ENCODE measurements at places on chromosomes 1 and 21.
A peak's percentile ranks its signal among the peaks of the same experiment; 100 is the strongest.

DNA sequence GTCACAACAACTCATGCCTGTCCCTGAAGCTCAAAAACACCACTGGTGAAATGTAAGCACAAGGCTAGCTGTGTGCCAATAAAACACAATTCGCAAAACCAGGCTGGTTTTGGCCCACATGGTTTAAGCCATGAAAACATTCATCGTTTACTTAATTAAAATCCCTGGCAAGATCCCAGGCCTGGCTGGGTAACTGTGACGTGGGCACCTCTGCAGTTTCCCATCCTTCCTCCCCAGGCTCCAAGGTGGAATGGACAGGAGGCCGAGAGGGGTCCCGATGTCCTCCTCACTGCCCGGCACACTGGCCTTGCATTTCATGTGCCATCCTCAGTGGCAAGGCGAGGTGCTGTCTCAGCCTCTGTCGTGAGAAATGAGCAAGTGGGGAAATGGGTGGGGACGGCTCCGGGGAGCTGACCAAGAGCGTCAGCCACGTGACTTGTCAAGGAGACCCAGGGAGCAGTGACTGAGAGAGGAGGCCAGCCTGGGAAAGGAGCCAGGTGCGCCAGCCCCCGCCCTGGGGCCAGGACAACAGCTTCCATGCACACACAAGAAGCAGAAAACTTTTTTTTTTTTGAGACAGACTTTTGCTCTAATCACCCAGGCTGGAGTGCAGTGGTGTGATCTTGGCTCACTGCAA, 153.1 kb upstream of the RAB4A start:
- DNase-seq: peak; percentile 41

GRCh38 chr21:45923146-45923545, 58.4 kb upstream of the COL6A1 start:
- DNase-seq: peak; percentile 41

- DNase-seq: no peak
These were observed 60.0 kb upstream of the ROR1 start for GRCh38 chr1:63713627-63714481.

DNA sequence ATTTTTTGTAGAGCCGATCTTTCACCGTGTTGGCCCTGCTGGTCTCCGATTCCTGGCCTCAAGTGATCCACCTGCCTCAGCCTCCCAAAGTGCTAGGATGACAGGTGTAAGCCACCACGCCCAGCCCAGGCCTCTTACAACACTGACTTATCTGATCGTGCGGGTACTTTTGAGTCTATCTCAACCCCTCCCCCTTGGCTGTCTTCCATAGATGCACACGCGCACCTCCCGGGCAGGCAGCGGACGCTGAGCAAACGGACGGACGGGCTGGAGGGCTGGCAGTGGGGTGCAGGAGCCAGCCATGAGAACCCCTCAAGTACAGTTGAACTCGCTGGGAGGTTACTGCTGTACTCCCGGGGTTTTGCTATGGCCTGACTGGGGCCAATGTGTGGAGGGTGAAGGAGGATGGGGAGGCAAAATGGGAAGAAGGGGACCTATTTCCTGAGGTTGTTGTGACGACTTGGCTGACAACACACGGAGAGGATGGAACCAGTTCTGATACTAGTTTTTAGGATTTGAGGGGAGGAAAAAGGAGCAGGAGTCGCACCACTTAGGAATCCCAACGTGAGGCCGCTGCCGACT, 959 bp downstream of the CD58 start:
- no peak for DNase-seq

- DNase-seq: no peak
These were observed 21.0 kb downstream of the SDE2 start for GRCh38 chr1:225977937-225978748.

GRCh38 chr1:10773851-10774614, 22.4 kb downstream of the CASZ1 start:
- DNase-seq: no peak

DNA sequence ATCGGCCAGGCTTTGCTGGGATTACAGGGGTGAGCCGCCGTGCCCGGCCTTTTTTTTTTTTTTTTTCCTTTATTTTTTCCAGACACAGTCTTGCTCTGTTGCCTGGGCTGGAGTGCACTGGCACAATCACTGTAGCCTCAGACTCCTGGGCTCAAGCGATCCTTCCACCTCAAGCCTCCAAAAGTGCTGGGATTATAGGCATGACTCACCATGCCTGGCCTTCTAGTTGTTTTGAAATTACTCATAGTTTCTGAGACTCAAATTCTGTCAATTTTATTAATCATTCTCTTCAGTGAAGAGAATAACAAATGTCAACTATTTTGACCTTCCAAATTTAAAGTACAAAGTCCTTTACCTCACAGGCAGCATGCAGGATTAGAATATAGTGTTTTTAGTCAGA, 374.5 kb downstream of the PLA2G4A start:
- peak; percentile 26 for DNase-seq

GRCh38 chr1:152108882-152109222, 6.4 kb downstream of the TCHH start:
- DNase-seq: no peak

DNA sequence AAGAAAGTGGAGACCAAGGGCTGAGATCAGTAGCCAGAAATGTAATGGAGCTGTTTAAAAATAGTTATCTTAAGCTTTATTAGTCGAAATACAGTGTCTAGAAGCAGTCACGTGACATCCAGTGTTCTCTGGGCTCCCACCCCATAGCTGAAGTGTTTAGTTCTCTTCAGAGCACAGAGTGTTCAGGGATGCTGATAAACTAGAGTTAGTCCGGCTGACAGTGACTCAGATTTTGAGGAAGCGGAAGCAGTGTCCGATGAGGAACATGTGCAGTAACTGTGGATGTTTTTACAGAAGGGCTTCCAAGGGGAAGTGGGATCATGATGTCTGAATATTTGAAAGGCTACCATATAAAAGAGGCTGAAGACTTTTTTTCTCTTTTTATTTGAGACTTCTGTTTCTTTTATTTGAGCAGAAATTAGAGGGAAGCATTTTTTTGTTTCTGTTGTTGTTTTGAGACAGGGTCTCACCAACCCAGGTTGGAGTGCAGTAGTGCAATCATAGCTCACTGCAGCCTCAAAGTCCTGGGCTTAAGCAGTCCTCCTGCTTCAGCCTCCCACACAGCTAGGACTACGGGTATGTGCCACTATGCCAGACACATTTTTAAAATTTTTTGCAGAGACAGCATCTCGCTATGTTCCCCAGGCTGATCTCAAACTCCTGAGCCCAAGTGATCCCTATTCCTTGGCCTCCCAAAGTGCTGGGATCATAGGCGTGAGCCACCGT, 124.2 kb downstream of the GALNT2 start:
- no peak for DNase-seq

- DNase-seq: no peak
These were observed 35.4 kb downstream of the TNFRSF9 start for GRCh38 chr1:7905262-7905661.

DNA sequence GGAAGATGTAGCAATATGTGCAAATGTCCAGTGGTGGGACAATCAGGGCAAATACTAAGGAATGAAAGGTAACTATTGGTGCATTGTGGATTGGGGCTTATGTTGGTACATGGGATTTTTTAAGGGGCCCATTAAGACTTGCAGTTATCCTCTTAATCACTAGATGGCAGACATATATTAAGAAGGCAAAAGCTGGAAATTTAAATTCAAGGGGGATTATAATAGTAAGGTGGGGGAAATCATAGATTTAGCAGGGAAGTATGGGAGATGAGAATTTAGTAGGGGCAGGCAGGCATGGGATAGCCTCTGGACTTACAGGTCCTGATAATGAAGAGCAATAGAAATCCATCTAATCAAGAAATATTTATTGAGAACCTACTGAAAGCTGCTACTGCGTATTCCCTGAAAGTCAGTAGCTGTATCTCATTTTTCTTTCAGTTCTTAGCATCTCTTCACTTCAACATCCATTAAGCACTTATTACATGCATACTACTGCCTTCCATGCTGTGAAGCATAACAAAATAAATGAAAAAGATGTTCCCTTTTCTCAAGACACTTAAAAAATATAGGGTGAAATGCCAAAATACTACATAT, 251.8 kb downstream of the CRB1 start:
- peak; percentile 48 for DNase-seq

GRCh38 chr1:44842486-44842861, 579 bp downstream of the PTCH2 start:
- DNase-seq: no peak

DNA sequence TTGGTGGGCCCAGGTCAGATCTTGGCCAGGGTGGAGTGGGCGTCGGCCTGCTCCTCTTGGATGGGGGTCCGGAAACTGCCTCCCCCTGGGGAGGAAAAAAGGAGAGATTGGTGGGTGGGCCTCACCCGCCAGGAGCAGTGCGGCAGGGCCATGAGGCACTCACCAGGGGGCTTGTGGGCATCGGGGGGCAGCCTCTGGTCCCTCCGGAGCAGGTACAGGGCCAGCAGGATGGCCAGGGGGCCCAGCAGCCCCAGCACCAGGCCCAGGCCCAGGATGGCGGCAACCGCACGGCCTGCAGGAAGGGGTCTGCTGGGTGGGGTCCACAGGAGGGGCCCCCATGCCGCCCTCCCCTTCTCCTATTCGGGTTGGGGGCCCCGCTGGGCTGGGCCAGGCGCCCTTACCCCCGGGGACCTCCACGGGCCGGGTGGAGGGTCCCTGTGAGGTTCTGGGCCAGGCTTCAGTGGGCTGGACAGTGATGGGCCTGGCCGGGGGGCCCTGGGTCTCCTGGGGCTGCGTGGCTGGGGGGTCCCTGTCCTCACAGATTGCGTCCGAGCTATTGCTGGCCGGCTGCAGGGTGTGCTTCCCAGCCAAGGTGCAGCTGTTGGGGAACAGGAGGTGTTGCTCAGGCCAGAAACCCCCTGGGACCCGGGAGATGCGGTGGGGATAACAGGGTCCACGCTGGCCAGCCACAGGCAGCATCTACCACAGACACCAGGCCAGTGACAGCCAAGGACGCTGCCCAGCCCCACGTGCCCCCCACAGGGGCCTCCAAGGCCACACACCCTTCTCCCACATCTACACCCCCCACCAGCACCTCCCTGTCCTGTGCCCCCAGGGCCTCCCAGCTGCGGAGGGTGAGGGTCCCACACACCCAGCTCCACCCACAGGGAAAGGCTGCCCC, 2.2 kb downstream of the TNFRSF4 start:
- no peak for DNase-seq

DNA sequence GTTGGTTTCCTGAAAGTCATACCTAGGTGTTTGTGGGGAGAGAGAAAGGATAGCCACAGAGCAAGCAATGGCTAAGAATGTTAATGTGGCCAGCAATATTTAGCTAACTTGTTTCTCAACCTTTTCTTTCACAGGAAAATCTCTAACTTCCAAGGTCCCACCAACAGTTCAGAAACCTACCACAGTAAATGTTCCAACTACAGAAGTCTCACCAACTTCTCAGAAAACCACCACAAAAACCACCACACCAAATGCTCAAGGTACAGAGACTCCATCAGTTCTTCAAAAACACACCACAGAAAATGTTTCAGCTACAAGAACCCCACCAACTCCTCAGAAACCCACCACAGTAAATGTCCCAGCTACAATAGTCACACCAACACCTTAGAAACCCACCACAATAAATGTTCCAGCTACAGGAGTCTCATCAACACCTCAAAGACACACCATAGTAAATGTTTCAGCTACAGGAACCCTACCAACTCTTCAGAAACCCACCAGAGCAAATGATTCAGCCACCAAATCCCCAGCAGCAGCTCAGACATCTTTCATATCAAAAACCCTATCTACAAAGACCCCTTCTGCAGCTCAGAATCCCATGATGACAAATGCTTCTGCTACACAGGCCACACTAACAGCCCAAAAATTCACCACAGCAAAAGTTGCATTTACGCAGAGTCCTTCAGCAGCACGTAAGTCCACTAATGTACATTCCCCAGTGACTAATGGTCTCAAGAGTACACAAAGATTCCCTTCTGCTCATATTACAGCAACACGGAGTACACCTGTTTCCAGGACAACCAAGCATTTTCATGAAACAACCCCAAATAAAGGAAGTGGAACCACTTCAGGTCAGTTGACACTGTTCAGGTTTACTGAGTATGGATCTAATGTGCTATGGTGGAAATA, 15.3 kb downstream of the CD55 start:
- peak; percentile 8 for DNase-seq

GRCh38 chr21:38470755-38471154, 27.5 kb downstream of the ERG start:
- DNase-seq: peak; percentile 65

DNA sequence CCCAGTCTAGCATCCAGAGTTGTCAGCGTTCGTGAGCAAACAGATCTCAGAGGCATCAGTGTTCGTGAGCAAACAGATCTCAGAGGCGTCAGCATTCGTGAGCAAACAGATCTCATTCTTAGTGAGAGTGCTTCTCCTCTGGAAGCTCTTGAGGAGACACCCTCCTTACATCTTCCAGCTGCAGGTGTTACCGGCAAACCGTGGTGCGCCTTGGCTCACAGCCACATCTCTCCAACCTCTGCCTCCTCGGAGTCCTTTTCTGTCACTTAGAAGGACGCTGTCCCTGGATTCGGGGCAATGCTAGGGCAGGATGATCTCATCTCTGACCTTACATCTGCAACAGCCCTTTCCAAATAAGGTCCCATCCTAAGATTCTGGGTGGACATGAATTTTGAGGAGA, 14.6 kb upstream of the UMODL1 start:
- no peak for DNase-seq

All from RWPE1 (cell line).